ENCODE measurements at places on chromosomes 2 and 18. TPM values are rescaled to one million over a fixed set of nuclear protein-coding genes. Genes with fewer than 3 reads are reported as not detected.

BOLL gene
- total RNA-seq = not detected

ZNF385B gene
- not detected for total RNA-seq

IL36RN gene
- not detected for total RNA-seq

SERPINB11 gene
- total RNA-seq = not detected

RASGRP3 gene
- 202 TPM for total RNA-seq

SLC30A3 gene
- 17.9 TPM for total RNA-seq

TPO gene
- not detected for total RNA-seq

IL1R2 gene
- total RNA-seq = 0.28 TPM

TMEM17 gene
- 0.51 TPM for total RNA-seq

IL1RL2 gene
- 0.09 TPM for total RNA-seq

GAD1 gene
- total RNA-seq = not detected

ACVR1 gene
- 19.6 TPM for total RNA-seq

IL1R1 gene
- 24.2 TPM for total RNA-seq

DNA sequence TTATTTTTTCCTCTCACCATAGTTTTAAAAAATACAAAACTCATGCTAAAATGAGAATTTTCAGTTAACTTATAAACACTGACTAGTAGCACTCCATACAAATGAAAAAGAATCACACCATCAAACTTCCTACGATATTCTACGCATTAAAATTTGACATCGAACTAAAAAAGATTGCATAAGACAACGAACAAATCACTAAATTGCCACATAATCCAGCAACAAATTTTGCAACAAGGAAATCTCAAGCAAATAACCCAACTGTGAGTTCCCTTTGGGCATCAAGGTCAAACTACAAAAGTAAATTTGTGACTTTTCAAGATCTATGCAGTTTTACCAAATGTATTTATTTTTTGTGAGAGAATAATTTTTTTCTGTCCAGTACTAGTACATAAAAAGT is 1.5 kb downstream of the MAP3K2 start:
- DNase-seq = no peak

- DNase-seq = no peak
These were observed 45.2 kb downstream of the TMEM131 start for GRCh38 chr2:97950329-97951154.

- peak; percentile 71 for DNase-seq
These were observed 590 bp downstream of the EIF2B4 start for GRCh38 chr2:27369471-27370025.

- peak; percentile 40 for DNase-seq
These were observed 7.0 kb downstream of the ASIC4 start for GRCh38 chr2:219521066-219521880.

DNA sequence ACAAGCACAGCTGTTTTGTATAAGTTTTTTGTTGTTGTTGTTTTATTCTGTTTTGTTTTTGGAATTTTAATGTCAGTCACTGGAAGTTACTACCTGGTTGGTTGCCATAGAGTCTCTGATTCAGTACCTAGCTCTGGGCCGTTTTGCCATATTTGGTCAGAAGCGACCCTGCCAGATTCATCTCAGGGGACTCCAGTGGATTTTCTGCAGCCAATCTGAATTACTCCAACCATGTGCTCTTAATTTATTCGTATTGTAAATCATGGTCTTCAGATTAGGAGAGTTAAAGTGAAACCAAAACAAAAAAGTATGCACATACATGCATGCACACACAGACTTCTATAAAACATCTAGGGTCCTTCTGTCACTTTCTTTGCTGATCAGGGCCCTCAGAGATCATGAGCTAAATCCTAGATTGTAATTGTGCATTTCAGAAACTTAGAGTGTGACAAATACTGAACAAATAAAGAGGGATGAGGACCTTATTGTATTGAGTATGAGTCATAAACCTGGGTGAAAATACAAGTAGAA is 317.4 kb upstream of the UBE2E3 start:
- no peak for DNase-seq

DNA sequence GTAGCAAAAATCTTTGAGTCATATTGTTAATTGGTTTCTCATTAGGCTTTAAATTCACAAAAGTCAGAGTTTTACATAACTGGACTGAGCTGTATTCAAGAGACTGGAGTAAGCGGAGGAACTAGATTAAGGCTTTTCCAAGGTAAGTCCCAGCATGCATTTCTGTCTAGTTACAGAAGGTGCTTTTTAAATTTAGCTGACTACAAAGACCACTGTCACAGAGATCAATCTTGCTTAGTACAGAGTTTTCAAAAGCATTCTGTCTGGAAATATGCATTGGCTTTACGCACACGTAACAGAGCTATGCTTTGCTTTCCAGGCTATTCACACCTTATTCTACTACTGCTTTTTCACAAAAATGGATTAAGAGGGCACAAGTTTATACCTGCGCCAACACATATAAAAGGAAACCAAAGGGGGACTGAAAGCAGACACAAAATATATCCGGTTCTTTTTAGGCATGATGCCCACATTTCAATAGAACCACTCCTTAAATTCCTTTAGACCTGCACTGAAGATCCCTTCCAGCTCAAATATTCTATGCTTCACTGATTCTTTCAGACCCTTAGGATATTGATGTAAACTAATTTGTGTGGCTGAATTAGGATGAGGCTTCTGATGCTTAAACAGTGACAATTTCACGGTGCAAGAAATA is 560.7 kb upstream of the CRIM1 start:
- no peak for DNase-seq

DNA sequence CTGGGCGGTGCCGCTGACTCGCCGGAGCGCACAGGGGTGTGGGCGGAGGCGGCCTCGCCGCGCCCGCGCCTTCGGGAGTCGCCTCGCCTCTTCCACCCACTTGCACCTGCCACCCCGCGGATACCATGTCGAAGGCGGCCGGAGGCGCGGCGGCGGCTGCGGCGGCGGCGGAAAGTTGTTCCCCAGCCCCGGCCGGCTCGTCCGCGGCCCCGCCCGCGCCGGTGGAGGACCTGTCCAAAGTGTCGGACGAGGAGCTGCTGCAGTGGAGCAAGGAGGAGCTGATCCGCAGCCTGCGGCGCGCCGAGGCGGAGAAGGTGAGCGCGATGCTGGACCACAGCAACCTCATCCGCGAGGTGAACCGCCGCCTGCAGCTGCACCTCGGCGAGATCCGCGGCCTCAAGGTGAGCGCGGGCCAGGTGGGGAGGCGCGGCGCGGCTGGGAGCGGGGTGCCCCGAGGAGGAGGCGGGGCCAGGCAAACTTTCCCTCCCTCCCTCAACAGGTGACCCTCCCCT is 766 bp downstream of the CCDC85A start:
- DNase-seq = peak; percentile 47

GRCh38 chr2:24121066-24121465 is 2.1 kb downstream of the PFN4 start:
- DNase-seq = no peak

- DNase-seq = no peak
These were observed 42.7 kb downstream of the RAB31 start for GRCh38 chr18:9750606-9751304.

DNA sequence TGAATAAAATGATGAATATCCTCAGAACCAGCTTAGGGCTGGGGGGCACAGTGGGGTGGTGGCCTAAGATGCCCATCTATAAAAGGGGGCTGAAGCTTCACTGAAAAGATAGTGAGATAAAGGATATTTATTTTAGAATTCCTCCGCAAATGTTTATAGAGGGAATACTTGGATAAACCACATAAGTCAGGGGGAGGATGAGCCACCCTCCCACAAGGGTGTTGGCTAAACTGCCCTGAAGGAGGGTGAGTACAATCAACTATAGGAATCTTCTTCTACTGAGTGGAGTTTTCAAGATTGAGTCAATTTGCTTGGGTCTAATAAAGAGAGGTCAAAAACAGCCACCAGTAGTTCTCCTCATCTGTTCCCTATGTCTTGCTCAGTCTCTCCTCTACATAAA is 114.5 kb upstream of the TANK start:
- no peak for DNase-seq

DNA sequence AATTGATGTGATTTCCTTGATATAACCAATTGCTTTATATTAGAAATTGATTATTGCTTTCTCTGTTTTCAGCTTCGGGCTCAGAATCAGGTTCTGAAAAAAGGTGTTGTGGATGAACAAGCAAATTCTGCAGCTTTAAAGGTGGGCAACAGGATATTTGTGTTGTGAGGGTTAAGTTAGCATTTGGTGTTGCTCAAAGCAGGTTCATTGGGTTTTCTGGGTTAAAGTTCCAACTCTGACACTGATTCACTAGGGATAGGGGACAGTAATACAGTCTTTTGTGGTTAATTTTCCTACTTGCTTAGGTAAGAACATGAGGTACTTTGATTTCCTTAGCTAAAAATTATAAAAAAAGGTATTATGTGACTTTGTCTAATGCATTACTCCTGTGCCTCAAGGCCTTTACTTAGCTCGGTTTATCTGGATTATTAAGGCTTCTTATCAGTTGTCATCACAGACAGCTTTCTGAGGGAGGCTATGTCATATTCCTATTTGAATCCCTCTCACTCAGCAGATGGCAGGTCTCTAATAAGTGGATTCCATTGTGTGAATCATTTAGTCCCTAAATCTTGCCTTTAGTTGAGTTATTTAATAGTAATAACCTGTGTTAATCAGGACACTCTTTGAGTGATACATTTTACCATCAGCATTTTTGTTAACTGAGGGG is 78.9 kb upstream of the STON1 start:
- DNase-seq = no peak

GRCh38 chr18:60267391-60268058 is 105.0 kb downstream of the MC4R start:
- no peak for DNase-seq

GRCh38 chr2:62437785-62438184 is 68.2 kb downstream of the TMEM17 start:
- DNase-seq = no peak

GRCh38 chr2:32787207-32787606 is 159.4 kb downstream of the TTC27 start:
- DNase-seq = no peak

DNA sequence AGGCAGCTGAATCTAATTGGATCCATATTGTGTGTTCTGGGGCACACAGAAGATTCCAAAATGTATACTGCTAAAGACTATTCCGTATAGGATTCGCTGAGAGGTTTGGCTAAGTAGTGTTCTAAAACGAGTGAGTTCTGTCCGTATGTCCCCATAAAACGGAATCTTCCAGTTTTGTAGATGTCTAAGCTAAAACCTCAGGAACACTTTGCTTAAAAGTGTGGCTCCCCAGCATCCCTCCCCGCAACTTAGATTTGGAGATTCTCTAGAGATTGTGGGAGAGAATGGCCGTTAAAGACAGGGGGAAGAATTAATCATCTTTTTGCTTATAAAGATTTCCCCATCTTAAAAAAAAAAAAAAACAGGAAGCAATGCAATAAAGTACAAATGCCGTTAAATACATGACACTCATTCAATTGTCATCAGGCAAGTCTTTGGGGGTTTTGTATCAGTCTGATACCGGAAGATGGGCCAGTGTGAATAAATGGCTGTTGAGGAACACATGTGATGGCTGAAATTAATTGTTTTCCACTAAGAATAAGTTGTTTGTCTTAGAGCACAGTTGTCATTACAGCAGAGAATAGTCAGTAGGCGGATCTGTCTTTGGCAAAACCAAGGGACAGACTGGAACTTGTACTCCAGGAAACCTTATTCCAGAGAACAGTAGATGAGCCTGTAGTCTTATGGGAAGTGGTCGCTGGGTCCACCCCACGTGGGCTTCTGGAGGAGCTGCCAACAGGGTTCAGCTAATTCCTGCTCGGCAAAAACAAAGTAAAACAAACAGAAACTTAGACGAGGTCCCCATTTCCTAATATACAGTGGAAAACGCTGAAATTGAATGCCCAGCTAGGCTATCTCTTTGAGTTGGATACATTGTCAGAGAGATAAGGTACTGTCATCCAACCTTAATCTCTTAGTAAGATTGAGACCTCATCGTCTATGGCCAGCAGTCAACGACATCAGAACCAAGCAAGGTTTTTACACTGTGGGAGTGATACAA is 1.7 kb downstream of the EMILIN2 start:
- DNase-seq = peak; percentile 5

GRCh38 chr2:109736177-109736827 is 57.8 kb upstream of the RGPD5 start:
- peak; percentile 75 for DNase-seq

DNA sequence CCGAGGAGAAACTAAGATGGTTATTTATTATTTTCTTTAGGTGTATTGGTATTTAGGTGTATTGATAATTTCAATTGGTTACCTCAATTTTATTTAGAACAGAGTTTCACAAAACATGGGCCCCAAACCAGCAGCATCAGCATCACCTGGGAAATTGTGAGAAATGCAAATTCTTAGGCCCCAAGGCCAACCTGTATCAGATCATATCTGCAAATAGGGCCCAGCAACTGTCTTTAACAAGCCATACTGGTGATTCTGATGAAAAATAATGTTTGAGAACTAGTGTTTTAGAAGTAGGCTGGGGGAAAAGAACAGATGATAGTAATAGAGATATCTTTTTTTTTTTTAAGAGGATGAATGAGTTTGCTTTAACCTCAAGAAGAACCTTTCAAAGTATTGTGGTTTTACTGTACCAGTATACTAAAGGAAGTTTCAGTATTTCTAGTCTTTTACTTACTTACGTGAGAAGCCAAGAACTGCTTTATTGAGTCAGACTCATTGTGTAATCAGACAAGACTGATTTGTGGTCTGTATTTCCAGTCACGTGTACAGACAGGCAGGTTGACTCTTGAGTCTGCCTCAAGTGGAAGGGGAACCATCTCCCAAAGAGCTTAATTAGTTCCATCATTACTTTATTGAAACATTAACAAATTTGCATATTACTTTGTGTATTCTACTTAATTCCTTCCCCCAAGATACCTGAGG is 60.4 kb upstream of the GAREM1 start:
- DNase-seq = no peak

DNA sequence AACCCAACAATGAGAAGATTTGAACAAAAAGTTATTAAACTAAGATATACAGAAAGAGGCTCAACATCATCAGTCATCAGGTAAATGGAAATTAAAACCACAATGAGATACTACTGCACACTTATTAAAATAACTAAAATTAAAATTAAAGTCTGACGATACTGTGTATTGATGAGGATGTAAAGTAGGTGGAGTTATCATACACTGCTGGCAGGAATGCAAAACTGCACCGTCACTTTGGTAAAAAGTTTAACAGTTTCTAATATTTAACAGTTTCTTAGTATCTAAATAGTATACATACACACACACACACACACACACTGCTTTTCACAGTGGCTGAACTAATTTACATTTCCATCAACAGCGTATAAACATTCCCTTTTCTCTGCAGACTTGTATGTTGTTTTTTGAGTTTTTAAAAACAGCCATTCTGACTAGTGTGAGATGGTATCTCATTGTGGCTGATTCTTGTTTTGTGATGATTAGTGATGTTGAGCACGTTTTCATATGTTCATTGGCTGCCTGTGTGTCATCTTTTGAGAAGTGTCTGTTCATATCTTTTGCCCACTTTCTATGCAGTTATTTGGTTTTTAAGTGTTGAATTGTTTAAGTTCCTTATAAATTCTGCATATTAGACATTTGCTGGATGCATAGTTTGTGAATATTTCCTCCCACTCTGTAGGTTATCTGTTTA is 726.9 kb upstream of the CHAC2 start:
- no peak for DNase-seq

DNA sequence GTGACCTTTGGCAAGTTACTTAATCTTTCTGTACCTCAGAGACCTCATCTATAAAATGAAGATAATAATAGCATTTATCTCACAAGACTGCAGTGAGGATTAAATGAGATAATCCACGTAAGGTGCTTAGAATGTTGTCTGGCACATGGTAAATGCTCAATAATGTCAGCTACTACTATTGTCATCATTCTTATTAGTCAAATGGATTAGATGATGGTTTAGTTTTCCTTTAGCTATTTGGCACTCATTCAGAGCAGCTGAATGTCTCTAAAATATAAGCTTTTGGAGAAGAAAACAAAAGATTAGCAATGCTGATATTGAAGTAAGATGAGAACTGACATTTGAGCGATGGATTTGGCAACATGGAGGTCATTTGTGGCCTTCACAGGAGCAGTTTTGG is 125.1 kb downstream of the AQP4 start:
- DNase-seq = no peak
